ENCODE measurements at places on chromosomes 16 and 17.

DNA sequence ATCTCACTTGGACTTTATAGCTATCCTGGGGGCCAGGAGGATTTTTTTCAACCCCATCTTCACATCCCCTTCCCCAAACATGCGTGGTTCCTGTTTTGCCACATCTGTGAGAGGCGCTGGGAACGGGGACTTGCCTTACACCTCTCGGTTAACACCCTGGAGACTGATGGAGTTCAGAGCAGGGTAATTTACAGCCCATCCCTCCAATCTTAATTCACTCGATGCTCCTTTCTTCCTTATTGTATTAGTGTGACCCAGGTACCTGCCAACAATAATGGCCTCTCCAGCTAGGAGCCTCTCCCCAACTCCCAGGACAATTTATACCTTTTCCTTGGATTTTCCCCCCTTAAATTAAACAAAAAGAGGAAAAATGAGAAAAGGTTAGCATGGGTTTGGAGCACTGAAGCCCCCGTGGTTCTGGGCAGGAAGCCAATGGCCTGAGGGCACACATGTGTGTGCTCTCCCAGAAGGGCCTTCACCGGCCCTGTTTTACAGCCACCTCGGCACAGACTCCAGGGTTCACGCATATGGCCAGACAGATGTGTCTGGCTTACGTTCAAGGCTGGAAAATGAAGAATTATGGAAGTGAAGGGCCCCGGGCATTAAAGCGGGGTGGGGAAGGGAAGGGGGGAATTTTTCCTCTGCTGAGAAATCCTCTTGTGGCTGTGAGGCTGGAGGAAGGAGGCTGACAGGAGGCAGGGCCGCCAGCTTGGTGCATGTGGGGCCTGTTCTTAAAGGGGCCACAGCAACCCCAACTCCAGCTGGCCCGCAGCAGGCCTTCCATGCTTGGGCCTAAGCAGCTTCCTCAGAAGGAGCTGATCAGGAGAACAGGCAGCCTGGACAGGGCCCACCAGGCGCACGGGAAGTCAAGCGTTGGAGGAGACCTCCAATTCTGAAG, 21.4 kb downstream of the HIC1 start:
- DNase-seq, result no peak

DNA sequence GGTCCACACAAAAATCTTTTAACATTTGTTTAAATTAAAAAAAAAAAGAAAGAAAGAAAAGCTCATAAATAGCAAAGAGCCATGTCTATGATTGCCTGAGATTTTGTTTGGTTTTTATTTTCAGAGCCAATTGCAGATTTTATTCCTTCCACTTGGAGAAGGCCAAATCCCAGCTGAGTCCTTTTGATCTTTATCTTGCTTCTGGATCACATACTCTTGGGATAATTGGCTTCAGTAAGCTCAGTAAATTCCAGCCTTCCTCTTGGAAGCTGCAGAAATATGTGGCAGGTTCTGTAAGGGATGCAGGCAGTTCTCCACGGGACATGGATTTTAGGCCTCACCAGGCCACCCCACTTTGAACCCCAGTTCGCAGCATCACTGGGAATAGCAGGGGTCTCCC, 63.3 kb upstream of the TMC5 start:
- no peak for DNase-seq

- no peak for DNase-seq
These were observed 17.4 kb downstream of the CDIPT start for GRCh38 chr16:29845656-29846055.

DNA sequence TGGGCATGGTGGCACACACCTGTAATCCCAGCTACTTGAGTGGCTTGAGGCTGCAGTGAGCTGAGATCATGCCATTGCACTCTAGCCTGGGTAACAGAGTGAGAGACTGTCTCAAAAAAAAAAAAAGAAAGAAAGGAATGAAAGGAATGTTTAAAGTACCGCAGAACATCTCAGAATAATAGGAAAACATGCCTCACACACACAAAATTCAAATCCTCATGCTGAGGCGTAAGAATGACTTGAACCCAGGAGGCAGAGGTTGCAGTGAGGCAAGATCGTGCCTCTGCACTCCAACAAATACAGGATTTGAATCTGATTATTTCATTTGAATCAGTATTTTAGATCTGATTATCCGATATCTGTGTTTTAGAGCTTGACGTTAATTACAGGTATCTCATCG, 21.3 kb upstream of the GAA start:
- DNase-seq, result no peak

DNA sequence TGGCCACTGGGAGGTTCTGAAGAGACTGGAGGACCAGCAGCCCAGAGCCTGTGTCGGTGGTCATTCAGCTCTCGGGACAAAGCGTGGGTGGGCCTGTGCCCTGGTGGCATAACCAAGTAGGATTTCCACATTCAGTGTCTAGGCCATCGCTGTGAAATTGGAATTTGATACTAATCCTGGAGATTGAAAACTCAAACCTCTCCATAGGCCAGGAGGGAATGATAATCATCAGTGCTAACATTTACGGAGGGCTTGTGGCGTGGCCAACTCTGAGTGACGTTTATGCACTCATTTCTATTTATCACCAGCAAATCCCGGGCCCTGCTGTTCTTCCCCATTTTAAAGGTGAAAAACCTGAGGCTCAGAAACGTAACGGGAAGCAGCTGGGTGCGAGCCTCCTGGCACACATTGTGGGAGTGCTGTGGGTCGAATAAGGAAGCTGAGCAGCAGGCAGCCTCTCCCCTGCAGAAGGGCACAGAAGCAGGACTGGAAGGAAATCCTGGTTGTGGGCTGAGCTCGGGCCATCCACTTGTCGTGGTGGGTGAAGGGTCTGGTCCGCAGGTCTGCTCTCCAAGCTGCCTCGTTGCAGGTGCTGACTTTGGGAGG, 33.1 kb downstream of the RAI1 start:
- no peak for DNase-seq

GRCh38 chr16:88968589-88969280, 8.3 kb downstream of the CBFA2T3 start:
- no peak for DNase-seq

- no peak for DNase-seq
These were observed 6.1 kb upstream of the TGFB1I1 start for GRCh38 chr16:31465788-31466370.

Data from stimulated activated CD4-positive, alpha-beta T cell treated with anti-CD3 and anti-CD28 coated beads, Interleukin-4, amount 100 ng/mL, for 1 hour (primary cell).